ENCODE measurements at places on chromosomes 7 and 10. TPM values are rescaled to one million over a fixed set of nuclear protein-coding genes. Genes with fewer than 3 reads are reported as not detected.

STEAP4 gene
- not detected for total RNA-seq

DNA sequence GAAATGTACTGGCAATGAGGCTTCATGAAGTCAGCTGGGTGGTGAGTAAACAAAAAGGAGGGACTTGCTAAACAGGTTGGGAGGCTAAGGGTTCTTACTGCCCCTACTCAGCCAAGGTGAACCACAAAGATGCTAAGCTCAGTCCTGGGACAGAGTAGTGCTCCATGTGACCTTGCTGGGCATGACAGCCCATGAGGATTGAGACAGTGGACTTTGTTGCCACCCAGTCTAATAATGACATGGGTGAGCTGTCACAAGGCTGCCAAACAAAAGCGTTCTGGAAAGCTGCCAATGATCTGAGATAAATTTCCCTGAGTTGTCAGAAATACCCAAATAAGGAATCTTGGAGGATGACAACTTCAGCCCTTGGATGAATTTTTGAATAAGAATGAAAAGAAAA is 75.2 kb downstream of the CLEC2L start:
- peaks cover 21% of the 10 kb centered on the region for H3K36me3 ChIP-seq
- no peak overlapping the region for H3K4me3 ChIP-seq
- H3K4me1 ChIP-seq, result no peaks in the 10 kb centered on the region
- DNase-seq, result no peak
- no peak overlapping the region for H3K27ac ChIP-seq

GRCh38 chr7:27888736-27889135 is 148.8 kb downstream of the TAX1BP1 start:
- H3K4me1 ChIP-seq, result peaks cover 4% of the 10 kb centered on the region
- DNase-seq, result no peak
- H3K4me3 ChIP-seq, result no peak overlapping the region
- no peaks in the 10 kb centered on the region for H3K27me3 ChIP-seq
- no peaks in the 10 kb centered on the region for H3K36me3 ChIP-seq

DNA sequence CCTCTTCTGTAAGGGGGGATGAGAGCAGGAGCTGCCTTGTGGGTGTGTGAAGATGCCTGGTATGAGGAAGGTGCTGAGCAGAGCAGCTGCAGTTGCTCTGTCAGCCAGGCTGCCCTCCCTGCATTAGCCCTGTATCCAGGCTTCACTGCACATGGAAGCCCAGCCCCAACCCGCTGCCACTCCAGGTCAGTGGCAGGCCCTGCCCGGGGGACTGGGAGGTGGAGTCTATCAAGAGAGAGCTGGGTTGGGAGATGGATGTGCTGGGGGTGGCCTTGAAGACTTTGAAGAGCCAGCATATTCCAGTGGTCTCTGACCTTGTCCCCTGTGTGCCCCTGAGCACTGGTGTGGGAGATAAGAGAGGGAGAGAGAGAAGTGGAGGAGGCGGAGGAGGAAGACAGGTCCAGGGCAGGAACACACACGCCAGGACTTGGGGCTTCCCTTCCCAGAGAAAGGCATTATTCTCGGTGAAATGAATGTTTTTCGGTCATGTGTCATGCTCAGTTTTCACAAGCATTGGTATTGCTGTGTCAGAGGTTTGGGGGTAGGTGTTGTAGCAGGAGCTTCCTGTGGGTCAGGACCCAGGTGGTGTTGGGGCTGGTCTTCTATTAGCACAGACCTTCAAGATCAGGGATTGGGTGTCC is 2.6 kb downstream of the PPIF start:
- peak overlapping the region; percentile 86 for H3K4me3 ChIP-seq
- H3K27me3 ChIP-seq, result no peaks in the 10 kb centered on the region
- peaks cover 61% of the 10 kb centered on the region for H3K36me3 ChIP-seq
- peaks cover 81% of the 10 kb centered on the region for H3K4me1 ChIP-seq

GRCh38 chr10:8037199-8037801 is 17.2 kb upstream of the GATA3 start:
- no peak for DNase-seq
- H3K36me3 ChIP-seq, result peaks cover 4% of the 10 kb centered on the region
- H3K4me1 ChIP-seq, result peaks cover 39% of the 10 kb centered on the region
- peaks cover 76% of the 10 kb centered on the region for H3K27me3 ChIP-seq

DNA sequence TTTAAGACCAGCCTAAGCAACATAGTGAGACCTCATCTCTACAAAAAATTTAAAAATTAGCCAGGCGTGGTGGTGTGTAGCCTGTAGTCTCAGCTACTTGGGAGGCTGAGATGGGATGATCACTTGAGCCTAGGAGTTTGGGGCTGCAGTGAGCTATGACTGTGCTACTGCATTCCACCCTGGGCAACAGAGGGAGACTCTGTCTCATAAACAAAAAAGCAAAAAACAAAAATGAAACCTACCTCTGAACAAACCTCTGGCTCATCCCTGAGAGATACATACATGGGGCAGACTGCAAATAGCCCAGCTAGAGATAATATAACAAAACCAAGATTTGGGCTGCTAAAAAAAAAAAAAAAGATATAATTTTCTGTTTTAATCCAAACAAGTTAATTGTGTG is 19.5 kb downstream of the C10orf67 start:
- no peaks in the 10 kb centered on the region for H3K36me3 ChIP-seq
- H3K27ac ChIP-seq, result no peak overlapping the region

GRCh38 chr7:69431626-69432025 is 166.6 kb upstream of the AUTS2 start:
- H3K4me3 ChIP-seq, result no peak overlapping the region
- peaks cover 7% of the 10 kb centered on the region for H3K27me3 ChIP-seq
- H3K27ac ChIP-seq, result no peak overlapping the region

DNA sequence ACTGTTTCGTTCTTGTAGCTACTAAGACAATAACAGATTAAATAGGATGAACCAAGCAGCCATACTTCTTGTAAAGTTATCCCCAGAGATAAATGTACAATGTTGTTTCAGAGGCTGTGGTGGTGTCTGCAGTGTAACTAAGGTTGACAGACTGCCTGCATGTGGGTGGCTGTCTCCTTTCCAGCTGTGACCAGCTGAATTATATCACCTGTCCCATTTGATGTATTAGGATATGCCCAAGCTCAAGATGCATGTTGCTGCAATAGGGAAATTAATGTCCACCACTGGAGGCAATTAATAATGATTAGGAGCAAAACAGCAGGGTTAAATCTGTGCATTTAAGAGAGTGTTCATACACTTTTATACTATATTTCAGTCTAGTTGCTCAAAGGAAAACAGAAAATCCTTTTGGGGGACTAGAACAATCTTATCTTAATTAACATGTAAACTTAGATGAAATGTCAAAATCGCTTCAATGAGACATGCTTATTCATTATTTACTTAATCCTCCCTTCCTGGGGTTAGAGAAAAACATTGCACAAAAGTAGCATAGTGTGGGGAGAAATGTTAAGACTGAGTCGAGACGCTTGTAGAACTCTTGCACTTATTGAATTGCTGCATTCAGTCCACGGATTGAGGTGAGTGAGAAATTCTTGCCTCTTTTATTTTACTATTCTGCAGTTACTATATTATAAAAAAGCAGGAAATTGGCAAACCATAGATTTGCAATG is 269.0 kb downstream of the SNX10 start:
- no peaks in the 10 kb centered on the region for H3K36me3 ChIP-seq
- peaks cover 15% of the 10 kb centered on the region for H3K27me3 ChIP-seq
- no peak overlapping the region for H3K4me3 ChIP-seq
- H3K4me1 ChIP-seq, result no peaks in the 10 kb centered on the region
- no peak for DNase-seq

UCN3 gene
- not detected for total RNA-seq

WIPF3 gene
- total RNA-seq, result not detected

RABGEF1 gene
- total RNA-seq, result 23.2 TPM

- H3K36me3 ChIP-seq, result no peaks in the 10 kb centered on the region
- no peak overlapping the region for H3K4me3 ChIP-seq
- H3K4me1 ChIP-seq, result no peaks in the 10 kb centered on the region
- no peak overlapping the region for H3K27ac ChIP-seq
- no peaks in the 10 kb centered on the region for H3K27me3 ChIP-seq
Observed at GRCh38 chr10:131193923-131194322, 117.6 kb downstream of the TCERG1L start.

- peaks cover 6% of the 10 kb centered on the region for H3K36me3 ChIP-seq
- H3K4me1 ChIP-seq, result peaks cover 20% of the 10 kb centered on the region
- no peak for DNase-seq
- H3K27ac ChIP-seq, result peak overlapping the region; percentile 99
- H3K4me3 ChIP-seq, result peak overlapping the region; percentile 82
Observed at GRCh38 chr7:107167483-107168232, 1.1 kb upstream of the HBP1 start.

- no peaks in the 10 kb centered on the region for H3K36me3 ChIP-seq
- no peak overlapping the region for H3K4me3 ChIP-seq
- H3K27me3 ChIP-seq, result peaks cover 5% of the 10 kb centered on the region
- no peaks in the 10 kb centered on the region for H3K4me1 ChIP-seq
- no peak overlapping the region for H3K27ac ChIP-seq
Observed at GRCh38 chr7:123604739-123605138, 3.1 kb downstream of the ASB15 start.

GRCh38 chr7:30708412-30708811 is 26.2 kb upstream of the CRHR2 start:
- H3K4me3 ChIP-seq, result no peak overlapping the region
- H3K27me3 ChIP-seq, result no peaks in the 10 kb centered on the region
- no peak for DNase-seq
- H3K36me3 ChIP-seq, result no peaks in the 10 kb centered on the region
- H3K27ac ChIP-seq, result no peak overlapping the region

DNA sequence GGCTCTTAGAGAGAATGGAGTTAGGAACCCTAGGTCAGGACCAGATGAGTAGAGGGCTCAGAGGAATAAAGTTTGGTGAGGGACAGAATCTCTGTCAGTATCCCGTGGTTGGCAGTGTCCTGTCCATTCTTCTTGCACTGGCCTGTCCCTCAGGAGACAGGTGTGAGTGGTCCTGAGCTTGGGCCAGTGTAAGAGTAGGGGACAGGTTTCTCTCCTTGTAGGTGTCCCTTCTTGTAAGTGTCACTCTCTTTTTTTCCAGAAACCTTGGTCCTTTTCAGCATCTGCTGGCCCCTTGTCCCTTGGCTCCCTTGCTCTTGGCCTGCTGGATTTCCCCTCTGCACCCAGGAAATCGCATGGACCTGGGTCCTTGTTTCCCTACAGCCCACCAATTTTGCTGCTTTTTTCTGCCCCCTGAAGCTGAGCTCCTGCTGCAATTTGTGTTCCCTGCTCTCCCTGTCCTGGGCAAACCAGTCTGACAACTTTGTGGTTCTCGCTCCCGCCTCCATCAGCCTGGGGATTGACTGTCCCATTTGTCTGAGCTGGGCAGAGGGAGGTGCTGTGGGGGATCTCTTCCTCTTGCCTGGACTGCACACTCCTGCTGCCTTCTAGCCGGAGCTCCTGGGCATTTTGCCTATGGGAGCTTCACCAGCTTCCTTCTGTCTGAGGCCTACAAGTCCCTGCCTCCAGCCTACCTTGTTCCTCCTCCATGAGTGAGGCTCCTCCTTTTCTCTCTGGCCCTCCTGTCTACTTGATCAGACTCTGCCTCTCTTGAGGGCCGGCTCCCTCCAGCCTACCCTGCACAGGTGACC is 6.5 kb downstream of the TSPAN14 start:
- H3K4me3 ChIP-seq, result peak overlapping the region; percentile 99
- H3K4me1 ChIP-seq, result peaks cover 95% of the 10 kb centered on the region
- no peaks in the 10 kb centered on the region for H3K27me3 ChIP-seq
- H3K27ac ChIP-seq, result peak overlapping the region; percentile 90
- DNase-seq, result no peak
- peaks cover 75% of the 10 kb centered on the region for H3K36me3 ChIP-seq

DNA sequence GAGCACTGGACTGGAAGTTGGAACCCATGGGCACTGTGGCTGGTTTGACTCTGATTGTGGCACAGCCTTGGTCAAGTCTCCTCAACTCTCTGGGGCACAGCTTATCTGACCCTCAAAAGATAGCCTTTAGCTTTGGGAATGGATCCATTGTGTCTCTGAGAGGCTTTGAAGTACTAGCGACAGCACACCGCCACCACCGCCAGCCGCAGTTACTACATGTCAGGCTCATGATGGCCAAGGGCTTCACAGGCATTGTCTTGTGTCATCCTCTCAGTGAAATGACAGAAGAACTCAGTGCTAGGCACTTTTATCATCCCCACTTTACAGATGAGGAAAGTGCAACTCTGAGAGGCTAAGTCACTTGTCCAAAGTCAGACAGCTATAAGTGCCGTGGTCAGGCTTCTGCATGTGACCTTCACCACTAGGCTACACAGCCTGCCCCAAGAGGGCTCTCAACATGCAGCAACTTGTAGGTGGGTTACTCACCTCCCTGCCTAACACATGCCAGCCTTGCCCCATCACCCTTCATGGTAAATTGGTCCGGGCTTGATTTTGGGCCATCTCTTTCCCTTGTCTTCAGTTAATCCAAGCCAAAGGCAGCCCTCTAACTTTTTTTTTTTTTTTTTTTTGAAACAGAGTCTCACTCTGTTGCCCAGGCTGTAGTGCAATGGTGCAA is 44.1 kb downstream of the C10orf105 start:
- H3K27ac ChIP-seq, result no peak overlapping the region
- no peak for DNase-seq
- H3K4me3 ChIP-seq, result no peak overlapping the region
- no peaks in the 10 kb centered on the region for H3K4me1 ChIP-seq

GRCh38 chr7:36747280-36748016 is 23.2 kb upstream of the AOAH start:
- no peaks in the 10 kb centered on the region for H3K27me3 ChIP-seq
- peak overlapping the region; percentile 79 for H3K27ac ChIP-seq
- DNase-seq, result no peak
- H3K4me3 ChIP-seq, result peak overlapping the region; percentile 47
- peaks cover 42% of the 10 kb centered on the region for H3K4me1 ChIP-seq

DNA sequence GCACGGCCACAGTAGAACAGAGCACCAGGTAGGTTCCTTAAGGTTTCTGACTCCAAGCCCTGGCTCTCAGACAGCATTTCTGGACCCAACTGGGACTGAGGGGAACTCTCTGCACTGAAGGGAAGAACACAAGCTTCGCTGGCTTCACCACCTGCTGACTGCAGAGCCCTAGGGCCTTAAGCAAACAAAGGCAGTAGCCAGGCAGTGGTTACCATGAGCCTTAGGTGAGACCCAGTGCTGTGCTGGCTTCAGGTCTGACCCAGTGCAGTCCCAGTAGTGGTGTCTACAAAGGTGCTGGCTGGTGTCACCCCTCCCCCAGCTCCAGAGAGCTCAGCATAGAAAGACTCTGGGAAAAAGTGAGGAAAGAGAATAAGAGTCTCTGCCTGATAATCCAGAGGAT is 59.5 kb downstream of the SIRT1 start:
- peaks cover 54% of the 10 kb centered on the region for H3K36me3 ChIP-seq
- no peak overlapping the region for H3K27ac ChIP-seq
- no peaks in the 10 kb centered on the region for H3K4me1 ChIP-seq
- no peak for DNase-seq
- no peaks in the 10 kb centered on the region for H3K27me3 ChIP-seq

DNA sequence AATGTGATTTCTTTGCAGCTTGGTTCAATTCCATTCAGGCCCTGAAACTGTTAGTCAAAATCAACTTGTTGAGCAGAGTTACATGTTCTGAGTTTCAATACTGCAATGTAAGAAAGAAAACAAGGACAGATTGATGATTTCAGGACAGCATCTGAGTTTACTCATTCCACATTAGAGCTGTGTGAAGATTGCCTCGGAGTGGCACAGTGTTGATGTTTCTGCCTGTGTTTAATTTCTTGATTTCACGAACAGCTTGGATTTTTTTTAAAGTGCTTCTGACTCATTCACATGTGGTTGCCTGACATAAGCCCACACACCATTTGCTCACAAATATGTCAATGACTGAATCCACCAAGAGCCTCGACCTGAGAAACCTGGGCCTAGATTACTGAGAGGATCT is 101.2 kb upstream of the PARD3 start:
- H3K4me1 ChIP-seq, result no peaks in the 10 kb centered on the region
- H3K4me3 ChIP-seq, result no peak overlapping the region
- H3K27me3 ChIP-seq, result no peaks in the 10 kb centered on the region

TAS2R41 gene
- total RNA-seq, result not detected
